Fibroblast of pulmonary artery (primary cell): ENCODE measurements at places on chromosomes 11 and 22.

GRCh38 chr22:23970201-23970641 is 3.5 kb downstream of the DDTL start:
- DNase-seq = no peak

DNA sequence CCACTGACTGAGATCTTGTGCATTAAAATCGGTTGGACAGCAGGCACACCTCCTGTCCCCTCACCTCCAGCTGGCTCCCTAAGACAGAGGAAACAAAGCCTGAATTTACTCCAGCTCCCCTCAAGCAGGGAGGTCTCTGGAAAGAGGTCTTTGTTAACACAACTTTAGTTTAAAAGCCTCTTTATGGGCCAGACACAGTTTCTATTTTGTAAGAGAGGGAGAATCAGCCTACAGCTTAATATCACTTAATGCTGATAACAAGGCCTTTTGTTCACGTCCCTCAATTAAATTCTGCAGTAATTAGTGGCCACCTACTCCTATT is 36.3 kb downstream of the PLEKHA7 start:
- no peak for DNase-seq

DNA sequence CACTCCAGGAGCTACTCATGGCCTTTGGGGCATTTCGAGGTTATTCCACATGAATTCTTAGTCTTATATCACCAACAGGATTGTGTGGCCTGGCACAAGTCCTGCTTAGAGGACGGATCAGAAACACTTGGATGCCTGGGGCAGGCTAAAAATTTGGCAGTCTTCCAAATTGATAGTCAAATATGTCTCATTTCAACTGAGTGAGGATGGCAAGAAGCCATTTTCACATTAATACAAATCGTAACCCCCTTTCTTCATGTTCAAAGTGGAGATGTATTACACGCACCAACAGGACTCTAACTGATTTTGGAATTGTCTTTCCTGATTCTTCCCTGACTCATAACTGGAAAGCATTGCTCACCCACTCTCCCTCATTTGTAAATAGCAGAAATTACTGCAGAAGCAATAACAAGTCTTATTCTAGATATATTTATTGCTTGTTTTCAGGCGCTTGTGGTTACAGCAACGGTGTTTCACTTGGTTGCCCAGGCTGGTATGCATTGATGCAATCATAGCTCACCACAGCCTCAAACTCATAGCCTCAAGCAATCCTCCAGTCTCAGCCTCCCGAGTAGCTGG is 10.3 kb upstream of the CCDC86 start:
- DNase-seq = no peak

DNA sequence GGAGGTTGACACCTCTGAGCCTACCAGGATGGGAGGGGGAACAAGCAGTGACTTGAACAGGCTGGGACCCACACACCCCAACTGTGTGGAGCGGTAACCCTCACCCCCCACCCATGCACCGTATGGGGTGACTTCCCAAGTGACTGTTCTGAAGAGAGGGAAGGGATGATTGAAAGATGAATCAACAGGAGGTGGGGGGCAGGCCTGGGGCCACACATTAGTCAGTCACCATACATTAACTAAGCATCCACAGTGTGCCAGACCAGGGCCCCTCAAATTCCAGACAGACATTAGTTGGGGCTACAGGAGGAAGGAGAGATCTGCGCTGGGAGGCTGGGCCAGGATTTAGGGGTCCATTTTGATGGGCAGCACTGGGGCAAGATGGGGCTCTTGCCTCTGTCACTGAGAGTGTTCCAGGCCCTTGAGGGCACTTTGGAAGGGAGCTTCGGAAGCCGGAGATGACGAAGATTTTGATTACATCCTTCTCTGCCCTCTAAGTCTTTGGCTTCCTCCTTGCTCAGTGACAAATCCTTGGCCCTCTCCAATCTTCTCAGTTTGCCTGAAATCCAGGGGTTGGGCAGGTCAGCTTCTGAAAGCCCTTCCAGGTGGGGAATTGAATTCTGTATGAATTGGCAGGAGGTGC is 966 bp downstream of the SMTN start:
- no peak for DNase-seq

DNA sequence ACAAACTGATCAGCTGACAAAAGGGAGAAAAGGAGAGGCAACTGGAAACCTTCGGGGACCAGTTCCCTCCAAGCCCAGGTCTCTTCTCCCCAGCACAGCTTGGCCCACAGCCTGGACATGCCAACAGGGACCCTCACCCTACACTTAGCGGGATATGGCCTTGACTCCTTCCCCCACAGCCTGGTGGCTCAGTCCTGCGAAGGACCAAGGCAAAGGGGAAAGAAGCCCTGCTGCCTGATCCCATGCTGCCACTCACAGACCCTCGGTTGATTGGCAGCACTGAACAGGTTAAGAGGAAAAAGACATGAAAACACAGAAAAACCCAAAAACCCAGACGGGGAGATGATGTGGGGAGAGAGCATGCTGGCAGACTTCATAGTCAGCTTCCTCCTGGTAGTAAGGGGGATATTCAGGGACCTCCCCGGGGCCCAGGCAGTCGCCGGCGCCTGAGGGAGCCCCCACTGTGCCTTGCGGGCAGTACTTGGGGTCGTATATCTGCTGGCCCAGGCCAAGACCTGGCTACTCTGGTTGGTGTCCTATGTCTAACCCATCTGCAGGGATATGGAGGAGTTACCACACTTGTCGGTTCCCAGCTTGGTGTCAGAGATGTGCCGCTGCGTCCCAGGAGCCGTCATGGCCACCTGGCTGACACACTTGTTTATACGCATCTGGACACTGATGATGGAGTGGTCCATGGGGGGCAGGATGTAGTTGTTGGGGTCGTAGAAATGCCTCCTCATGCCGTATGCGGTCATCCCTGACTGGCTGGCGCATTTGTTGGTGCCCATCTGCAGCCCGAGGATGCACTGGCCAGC is 34.2 kb upstream of the HORMAD2 start:
- no peak for DNase-seq

DNA sequence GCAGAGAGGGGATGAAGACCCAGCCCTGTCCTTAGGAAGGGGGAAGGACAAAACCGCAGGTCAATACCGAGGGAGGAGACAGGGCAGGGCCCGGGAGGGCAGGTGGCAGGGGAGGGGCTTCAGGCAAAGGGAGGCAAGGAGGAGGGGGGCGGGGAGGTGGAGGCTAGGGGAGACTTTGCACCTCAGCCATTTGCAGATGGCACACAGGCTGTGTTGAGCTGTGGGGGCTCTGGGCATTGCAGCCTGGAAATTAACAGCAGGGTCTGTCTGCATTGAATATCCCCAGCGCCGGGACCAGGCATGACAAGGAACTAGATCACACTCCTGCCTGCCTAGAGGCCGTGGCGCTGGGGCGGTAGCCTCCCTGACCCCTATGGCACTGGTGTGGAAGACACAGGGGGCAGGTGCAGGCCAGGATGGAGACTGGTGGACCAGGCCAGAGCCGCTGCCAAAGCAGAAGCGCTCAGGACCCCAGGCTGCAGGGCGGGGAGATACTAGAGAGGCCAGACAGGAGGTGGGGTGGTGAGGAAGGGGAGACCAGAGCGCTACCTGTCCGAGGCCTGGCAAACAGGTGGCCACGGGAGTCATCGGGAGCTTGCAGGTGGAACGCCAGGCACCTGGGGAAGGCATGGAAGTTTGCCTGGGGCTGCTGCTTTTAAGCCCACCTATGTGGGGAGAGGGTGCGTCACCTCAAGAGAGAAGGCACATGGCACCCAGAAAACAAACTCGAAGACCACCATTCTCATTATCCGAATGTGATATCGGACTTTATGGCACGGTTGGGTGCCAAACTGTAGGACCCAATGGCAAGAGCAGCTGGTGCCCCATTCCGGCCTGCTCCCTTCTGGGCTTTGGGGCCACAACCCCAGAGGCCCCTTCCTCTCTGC is 11.5 kb downstream of the CBX6 start:
- no peak for DNase-seq

- no peak for DNase-seq
These were observed 25.8 kb upstream of the FXYD6 start for GRCh38 chr11:117902001-117902845.

- no peak for DNase-seq
These were observed 26.6 kb downstream of the PRDM11 start for GRCh38 chr11:45173064-45173463.
